ENCODE measurements at places on chromosomes 3 and 15.

DNA sequence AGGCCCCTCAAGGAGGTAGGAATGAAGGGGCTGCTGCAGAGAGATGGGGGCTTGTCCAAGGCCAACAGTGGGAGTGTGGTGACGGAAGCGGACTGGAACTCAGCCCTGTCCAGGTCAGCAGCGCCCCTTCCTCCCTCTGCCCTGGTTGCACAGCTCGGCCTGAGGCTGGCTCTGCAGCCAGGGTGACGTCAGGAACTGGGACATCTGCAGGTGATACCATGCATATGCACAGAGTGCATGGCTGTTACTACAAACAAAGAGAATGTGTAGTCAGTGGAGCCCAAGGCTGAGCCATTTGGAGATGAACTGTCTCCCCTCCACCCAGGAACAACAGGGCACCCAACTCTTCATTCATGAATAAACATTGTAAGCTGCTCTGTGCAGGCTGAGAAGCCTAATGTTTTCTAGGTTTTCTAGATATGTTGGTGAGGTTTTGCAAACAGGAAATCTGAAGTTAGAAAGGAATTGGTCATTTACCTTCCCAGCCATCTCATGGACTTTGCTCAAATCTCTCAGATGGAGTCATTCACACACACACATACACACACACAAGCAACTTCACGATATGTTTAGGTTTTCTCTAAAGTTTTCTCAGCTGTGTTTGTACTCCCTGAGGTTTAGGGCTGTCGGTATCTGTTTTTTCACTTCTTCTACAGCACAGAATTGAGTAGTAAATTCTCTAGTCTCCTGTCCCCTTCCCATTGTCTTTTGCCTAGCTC lies 117.2 kb downstream of the TLE3 start:
- no peak for DNase-seq

DNA sequence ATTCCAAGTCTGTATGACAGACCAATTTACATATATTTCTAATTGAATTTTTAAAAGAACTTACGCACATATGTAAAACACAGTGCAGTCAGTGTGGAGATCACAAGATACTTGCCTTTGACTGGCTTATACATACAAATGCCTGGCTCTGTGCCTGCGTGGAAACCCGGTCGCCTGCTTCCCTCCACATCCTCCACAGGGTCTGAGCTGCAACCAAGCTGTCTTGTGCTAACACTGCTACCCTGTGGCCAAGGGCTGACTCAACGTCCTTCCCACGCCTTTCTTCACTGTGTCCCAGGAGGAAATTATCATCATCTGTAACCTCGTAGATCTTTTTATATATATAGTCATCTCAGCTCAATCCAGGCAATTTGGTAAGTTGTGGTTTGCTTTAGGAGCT lies 117.0 kb downstream of the WNT7A start:
- no peak for DNase-seq

DNA sequence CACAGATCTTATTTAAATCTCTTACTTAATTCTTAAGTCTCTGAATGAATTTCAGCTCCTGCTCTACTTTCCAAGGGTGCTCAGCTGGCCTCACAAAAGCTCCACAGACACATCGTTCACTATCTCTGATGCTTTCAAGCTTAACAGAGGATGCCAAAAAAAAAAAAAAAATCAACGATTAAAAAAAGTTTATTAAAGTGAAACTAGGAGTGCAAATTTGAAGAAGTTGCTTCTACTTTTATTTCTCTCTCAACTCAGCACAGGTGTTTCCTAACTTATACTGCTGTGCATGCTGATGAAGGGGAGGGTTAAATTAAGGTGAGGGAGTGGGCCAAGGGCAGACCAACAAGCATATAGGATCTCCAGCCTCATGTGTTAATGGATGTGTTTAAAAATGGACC lies 157.2 kb downstream of the TIGIT start:
- DNase-seq: peak; percentile 33

GRCh38 chr15:33358306-33358705 lies 47.5 kb downstream of the RYR3 start:
- DNase-seq: no peak

DNA sequence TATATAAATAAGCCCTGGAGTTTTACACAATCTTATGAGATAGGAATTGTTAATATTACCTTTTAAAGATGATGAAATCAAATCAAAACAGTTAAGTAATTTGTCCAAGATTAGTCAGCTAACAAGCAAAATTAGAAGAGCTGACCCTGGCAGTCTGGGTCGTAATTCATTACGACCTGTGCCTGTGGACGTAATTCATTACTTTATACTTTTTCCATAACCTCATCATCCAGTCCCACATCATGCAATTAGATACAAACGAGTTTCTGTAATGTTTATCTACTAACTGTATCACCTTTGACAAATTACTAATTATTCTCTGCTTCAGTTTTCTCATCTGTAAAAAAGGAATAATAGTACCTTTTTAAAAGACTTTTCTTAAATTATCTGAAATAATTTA lies 665.9 kb downstream of the ZBBX start:
- DNase-seq: no peak

DNA sequence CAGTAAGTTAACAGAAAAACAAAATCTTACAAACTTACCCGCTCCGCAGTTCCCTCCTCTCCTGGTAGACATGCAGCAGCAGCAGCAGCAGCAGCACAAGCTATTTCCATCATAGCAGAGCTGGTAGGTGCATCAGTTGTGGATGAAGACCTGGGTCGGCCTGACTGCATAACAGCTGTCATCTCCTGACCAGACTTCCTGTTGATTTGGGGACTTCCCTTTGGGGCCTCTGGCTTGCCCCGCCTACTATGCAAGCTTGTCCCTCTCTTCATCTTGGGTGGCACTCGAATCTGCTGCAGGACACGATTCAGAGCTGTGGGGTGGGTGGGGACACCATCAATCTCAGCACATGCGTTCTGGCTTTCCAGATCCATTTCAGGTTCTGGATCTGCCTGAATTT lies 65.7 kb downstream of the TMCC1 start:
- no peak for DNase-seq

DNA sequence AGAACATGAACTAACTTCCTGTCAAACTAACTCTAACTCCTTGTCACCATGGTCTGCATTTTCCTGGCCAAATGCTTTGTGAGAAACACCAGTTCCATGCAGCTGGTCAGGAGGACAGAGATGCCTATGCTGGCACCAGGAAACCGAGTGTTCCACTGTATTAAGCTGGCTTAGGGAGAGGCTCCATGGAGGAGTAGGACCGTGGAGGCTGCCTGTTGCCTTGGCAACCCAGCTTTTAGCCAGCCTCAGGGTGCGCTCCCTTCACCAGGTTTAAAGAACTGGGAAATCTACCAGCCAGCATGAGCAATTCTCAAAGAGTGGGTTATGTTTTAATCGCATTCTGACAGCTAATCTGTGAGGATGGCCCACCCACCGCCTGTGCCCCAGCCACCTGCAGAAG lies 394.1 kb downstream of the OCA2 start:
- peak; percentile 83 for DNase-seq

GRCh38 chr15:78838489-78838888 lies 27.2 kb upstream of the ADAMTS7 start:
- no peak for DNase-seq

DNA sequence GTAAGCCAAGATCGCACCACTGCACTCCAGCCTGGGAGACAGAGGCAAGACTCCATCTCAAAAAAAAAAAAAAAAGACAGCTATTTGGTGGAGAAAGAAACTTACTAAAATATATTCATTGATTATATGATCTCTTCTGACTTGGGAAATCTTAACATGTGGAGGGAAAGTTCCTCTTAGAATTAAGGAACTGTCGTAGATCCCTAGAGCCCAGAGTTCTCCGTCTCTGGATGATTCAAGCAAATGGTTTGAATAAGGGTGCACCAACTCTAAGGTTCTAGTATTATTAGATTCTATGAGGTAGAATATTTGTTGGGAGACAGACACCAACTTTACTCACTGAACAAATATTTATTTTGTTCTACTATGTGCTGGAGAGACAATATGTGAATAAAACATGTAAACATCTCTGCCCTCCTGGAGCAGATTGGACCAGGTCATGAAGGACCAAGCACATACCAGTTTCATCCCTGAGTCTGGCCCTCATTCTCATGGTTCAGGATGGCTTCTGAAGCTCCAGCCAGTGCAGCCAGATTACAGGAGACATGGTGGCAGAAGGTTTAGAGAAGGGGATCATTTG lies 129.7 kb downstream of the MITF start:
- DNase-seq: no peak

DNA sequence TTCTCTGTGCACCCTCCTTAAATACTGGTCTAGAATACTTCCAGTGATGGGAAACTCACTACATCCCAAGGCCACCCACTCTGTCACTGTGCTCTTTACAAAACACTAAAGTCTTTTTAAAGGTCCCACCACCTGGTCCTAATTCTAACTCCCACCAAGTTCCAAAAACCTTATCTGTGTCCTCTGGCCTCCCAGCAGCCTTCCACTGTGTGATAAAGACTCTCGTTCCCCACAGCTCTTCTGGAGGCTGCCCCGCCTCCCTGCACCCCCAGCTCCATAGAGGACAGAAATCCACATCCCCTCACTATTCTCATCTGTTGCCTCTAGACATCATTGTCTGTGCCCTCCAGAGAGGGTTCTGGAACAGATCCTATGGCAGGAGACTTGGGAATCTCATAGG lies 276.4 kb downstream of the FAM43A start:
- DNase-seq: no peak

- DNase-seq: no peak
These were observed 37.8 kb downstream of the MAP4 start for GRCh38 chr3:47978386-47978785.
